NCI-H226 (cell line): ENCODE measurements at places on chromosomes 3 and 15.
A peak's percentile ranks its signal among the peaks of the same experiment; 100 is the strongest.

DNA sequence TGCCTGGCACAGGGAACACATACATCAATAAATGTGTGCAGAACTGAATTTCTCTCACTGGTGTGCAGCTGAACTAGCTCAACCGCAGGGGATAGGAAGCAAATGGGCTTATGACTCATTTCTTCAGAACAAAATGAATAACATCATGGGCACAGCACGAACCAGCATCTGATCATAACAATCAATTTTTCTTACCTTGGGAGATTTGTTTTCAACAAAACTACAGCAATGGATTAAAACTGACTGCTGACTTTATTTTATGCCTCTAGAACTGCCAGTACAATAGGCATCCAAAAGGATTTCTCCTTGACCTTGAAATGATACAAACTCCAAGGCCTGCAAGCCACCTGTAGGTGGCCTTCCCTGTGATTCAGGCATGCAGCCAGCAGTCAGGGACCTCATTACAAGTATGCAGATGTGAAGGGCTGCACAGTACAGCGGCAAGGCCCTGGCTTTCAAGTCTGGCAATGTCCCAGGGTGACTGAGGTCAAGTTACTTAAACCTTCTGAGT, 26.1 kb downstream of the TAMM41 start:
- no peak for DNase-seq

DNA sequence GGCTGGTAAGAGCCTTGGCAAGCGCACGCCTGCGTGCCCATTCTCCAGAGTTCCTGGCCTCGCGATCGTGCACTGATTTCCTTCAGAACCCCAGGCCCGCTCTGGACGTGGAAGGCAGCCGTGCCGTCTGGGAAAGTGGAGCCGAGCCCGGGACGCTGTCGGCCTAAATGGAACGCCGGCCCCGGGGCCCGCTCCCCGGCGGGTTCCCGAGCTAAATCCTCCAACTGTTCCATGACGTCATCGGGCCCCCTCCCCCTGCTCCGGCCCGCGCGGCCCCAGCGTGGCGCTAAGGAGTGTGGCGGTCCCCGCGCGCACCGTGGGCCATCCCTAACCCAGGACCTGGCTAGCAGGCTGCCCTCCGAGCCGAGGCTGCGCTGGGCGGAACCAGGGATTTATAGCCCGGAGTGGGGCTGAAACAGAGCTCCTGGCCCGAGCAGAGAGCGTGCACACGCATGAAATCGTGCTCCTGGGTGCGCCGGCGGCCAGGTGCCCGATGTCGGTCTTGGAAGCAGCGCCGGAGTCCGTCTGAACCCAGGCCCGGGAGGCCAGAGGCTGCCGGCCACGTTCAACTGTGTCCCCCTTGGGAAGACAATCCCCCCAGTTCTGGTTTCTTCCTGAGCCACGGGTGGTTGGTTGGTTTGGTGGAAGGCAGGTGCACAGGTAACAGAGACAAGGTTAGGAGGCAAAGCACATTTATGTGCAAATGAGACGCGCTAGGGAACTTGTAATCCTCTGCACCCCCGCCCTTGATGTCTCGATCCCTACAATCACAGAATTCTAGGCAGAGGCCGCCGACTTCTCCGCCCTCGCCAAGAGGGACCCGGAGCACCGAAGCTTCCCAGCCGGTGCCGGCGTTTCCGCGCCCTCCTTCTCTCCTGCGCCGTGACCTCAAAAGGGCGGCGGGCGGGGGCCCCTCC, 84.9 kb upstream of the ETV5 start:
- no peak for DNase-seq

DNA sequence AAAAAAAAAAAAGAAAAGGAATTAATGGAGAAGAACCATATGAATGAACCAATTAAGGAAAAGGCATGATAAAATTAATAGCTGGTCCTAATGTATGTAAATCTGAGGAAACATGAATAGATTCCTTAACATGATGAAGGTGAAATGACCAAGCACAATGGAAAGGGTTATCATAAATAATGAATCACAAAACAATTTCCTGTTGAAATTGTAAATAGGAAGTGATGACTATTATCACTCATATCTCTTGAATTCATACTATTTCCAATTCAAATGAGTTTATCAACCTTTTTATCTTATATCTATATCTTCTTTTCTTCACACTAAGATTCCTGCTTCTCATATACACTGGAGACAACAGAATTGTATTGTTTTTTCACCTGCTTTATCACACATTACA, 32.0 kb downstream of the AADACL2 start:
- DNase-seq, result peak; percentile 4

DNA sequence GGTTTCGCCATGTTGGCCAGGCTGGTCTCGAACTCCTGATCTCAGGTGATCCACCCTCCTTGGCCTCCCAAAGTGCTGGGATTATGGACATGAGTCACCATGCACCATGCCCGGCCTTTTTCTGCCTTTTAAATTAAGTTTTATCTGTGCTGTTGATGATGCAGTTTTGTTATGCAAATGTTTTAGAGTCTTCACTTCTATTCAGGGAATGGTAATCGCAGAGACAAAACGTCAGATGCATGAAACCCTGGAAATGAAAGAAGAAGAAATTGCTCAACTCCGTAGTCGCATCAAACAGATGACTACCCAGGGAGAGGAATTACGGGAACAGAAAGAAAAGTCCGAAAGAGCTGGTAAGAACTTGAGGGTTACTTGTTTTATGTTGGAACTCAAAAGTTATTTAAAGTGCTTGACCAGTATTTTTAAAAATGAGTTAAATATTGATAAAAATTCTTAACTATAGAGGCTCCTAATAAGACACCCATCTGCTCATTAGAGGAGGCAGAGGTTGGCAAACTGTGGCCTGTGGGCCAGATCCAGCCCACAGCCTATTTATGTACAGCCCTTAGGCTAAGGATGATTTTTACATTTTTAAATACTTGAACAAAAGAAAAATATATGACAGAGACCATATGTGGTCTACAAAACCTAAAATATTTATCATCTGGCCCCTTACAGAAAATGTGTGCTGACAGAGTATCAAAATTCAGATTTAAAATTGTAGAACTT, 127.8 kb upstream of the LRRFIP2 start:
- DNase-seq, result no peak

DNA sequence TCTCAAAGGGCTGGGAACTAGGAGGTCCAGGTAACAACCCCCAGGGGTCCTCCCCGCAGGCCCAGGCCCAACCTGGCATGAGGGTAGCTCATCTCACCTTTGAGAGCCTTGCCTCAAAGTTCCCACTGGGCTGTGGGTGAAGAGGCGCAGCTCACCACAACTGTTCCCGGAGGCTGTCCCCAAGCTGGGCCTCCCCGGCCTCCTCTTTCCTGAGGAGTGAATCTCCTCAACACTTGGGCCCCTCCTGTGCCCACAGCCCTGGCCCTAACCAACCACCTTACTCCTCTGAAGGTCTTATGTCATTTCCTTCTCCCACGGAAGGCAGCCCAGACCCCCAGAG, 27.5 kb upstream of the CORO2B start:
- DNase-seq, result no peak

- DNase-seq, result no peak
These were observed 4.2 kb downstream of the PLCL2 start for GRCh38 chr3:16888785-16889607.

- no peak for DNase-seq
These were observed 78.8 kb upstream of the STRIT1 start for GRCh38 chr3:155372281-155372680.

GRCh38 chr15:58627046-58627445, 122.5 kb downstream of the ADAM10 start:
- DNase-seq, result no peak

DNA sequence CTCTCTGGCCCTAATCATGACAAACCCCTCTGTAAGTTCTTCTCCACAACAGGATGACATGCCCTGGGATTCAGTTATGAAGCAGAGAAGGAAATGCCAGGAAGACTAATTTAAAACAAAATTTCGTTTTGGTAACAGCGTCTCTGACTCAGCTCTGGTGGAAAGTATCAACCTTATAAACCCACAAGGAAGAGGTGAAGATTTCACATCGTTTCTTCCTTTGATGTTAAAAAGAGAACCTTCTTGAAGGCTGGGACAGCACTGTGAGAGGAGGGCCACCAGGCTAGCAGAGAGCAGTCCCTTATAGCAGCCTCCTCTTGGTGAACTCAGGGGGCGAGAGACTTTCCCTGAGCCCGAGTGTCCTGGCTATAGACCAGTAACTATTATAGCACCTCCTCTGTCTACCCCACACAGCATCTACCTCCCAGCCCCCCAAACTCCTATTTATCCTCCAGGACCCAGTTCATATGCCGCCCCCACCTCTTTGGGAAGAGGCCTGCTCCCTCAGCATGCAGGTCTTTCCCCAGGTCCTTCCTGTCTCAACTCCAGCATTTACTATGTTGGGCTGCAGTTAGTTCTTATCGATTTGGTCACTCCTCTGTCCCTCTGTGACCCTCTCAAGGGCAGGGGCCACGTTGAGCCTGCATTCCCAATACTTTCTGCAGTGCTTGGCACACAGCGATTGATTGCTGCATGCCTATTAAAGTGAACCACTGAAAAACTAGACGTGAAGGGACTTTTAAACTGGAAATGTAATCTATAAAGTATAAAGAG, 321.5 kb upstream of the ICE2 start:
- DNase-seq, result no peak

DNA sequence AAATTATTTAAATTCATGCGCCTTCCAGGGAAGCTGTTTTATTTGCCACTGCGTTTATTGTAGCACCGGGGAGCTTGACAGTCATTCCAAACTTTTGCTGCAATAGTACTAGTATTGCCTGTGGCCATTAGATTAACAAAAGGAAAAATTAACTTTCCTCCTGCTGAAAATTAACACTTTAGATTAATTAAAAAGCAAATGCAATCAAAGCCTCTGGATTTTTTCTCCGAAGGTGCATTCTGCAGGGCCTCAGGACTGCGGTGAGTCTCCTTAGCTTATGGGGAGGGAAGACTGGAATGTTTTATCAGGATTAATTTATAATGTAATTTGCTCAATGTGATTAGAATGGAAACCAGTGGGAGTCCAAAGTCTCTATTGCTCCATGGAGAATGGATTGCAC, 456.4 kb upstream of the CFAP20DC start:
- no peak for DNase-seq

DNA sequence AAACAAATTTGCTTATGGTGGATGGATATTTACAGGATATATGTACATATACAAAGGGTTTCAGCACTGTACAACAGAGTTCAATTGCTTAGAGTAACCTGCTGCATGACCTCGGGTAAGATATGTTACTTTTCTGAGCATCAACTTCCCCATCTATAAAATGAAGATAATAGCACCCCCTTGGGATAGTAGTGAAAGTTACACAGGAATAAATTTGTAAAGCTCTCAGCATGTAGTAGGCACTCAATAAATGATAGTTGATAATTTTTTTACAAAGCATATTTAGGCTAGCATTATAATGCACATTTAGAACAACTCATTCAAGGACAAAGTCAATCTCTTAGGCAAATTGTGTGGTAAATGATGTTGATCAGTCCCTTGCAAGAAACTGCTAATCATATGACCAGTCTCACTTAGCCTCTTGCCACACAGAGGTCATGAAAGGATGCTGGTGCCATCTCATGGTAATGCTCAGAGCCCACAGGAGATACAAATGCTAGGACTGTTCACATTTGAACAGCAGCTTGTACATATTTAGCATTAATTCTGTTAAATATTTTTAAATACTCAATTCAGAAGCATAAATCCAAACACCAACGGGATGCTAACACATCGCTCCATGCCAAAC, 123.9 kb downstream of the MAGI1 start:
- no peak for DNase-seq

DNA sequence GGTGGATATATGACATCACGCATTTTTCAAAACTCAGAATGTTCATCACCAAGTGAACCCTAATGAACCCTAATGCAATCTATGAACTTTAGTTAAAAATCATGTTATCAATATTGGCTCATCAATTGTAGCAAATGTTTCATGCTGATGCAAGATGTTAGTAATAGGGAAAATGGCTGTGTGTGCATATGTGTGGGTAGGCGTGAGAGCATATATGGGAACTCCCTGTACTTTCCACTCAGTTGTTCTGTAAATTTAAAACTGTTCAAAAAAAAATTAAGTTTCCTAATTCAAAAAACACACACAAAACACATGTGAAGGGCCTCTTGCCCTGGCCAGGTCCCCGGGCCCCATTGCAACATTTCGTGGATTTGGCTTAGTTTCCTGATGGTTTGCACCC, 89.7 kb upstream of the PROK2 start:
- DNase-seq, result no peak

GRCh38 chr3:111033470-111034050, 38.1 kb upstream of the NECTIN3 start:
- DNase-seq, result no peak

DNA sequence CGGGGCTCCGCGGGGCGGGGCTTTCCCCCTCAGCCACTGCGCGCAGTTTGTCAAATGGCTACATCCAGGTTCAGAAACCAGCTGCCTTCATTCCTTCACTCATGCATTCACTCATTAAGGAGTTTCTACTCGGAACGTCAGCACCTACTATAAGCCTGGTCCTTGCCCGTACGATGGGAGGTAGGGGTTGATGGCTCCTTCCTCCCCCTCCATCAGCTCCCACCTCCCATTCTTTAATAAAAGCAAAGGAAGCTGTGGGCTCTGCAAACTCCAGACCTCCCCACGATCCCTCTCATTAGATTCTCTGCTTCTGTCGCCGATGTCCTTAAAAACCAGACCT, 267 bp upstream of the CFAP92 start:
- no peak for DNase-seq

GRCh38 chr3:136685882-136686281, 66.3 kb downstream of the STAG1 start:
- peak; percentile 6 for DNase-seq

DNA sequence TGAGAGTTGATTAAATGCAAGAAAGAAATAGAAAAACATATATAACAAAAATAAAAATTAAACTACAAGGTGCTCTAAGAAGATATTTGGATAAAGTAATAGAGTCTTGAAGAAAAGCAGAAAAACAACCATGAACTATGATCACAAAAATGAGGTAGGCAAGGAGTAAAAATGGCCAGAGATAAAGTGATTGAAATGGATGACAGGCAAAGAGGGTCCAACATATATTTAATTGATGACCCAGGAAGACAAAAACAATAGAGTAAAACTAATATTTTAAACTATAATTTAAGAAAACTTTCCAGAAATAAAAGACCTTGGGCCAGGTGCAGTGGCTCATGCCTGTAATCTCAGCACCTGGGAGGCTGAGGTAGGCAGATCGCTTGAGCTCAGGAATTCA, 22.1 kb upstream of the WDR49 start:
- DNase-seq, result no peak

GRCh38 chr3:62249484-62249776, 123.9 kb downstream of the FEZF2 start:
- no peak for DNase-seq

DNA sequence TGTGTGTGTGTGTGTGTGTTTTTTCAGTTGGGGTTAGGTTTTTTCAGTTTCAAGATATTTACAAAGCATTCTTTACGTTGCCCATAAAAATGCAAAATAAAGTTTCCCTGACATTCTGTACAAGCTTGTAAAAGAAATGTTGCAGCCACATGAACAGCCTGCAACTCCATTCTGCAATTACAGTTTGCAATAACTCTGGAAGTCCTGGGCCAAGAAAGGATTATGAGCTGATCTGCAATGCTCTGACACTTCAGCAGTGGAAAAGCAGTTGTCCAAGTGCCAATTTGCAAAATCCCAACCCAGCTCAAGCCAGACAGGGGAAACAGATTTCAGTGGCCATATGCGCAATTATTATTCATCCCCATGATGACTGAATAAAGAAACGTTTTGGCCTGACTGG, 322.1 kb downstream of the MEX3B start:
- DNase-seq, result no peak

GRCh38 chr3:8603115-8603710, 41.4 kb downstream of the SSUH2 start:
- no peak for DNase-seq
